ENCODE measurements at places on chromosomes 2 and 18.

GRCh38 chr2:204971206-204971907 lies 426.1 kb downstream of the PARD3B start:
- no peak for DNase-seq

DNA sequence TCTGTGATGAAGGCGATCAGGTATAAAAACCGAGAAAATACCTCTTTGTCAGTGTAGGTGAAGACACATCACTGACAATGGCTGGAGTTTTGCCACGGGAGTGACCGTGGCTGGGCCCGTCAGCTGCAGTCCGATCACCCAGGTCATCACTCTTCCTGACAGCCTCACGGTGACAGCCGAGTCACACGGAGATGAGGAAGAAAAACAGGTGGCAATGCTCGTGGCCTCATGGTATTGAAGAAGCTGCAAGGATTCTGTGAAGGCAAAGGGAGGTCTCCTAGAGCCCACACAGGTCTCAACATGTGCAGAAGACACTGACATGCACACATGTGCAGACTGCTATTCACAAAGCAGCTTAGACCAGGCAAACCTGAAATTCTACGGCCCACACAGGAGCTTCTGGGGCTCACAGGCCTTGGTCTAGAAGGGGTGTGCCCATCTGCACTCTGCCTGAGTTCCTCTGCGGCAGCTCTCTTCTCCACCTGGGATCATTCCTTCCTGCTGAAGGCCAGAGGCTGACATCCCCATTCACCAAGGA lies 7.4 kb downstream of the COPS9 start:
- no peak for DNase-seq

DNA sequence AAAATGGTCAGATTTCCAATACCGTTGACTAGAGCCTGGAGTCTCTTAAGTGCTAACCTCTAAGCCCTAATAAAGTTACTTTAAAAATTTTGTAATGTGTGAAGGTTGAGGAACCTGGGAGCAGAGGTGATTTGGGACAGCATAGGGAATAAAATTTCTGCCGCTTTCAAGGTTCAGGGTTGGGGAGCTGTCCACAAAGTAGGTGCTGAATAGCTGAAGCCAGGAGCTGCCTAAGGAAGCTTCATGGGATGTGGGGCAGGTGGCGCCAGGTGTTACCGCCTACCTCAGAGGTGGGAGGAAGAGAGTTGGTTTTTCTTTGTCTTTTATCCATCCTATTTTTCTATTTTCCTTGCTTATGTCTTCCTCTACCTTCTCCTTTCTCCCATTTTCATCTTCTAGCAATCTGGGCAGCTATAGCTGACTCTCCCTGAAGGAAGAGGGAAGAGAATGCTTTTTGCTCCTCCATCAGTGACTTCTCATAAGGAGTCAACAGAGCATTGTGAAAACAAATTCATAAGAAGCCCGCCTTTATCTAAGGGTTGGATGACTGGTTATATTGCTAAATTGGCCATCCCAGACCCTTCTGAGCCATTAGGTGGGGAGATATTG lies 178.7 kb downstream of the CLIP4 start:
- DNase-seq: no peak

- DNase-seq: no peak
These were observed 115.2 kb upstream of the FOSL2 start for GRCh38 chr2:28277466-28277865.

DNA sequence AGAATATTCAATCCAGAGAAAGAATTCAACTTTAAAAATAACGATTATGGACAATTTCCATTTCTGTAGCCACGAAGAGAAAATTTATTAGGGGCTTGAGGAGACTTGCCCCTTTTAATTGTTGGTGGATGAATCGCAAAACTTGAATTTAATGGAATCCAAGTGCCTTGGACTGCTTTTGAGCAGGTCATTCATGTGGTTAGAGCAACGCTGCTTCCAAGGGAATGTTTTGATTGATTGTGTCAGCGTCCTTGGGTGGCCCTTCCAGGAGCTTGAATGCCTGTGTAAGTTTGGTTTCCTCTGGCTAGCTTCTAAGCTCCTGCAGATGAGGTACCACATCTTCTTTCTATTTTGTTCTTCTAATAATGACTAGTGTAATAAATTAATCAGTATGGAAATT lies 213.4 kb downstream of the LTBP1 start:
- no peak for DNase-seq

DNA sequence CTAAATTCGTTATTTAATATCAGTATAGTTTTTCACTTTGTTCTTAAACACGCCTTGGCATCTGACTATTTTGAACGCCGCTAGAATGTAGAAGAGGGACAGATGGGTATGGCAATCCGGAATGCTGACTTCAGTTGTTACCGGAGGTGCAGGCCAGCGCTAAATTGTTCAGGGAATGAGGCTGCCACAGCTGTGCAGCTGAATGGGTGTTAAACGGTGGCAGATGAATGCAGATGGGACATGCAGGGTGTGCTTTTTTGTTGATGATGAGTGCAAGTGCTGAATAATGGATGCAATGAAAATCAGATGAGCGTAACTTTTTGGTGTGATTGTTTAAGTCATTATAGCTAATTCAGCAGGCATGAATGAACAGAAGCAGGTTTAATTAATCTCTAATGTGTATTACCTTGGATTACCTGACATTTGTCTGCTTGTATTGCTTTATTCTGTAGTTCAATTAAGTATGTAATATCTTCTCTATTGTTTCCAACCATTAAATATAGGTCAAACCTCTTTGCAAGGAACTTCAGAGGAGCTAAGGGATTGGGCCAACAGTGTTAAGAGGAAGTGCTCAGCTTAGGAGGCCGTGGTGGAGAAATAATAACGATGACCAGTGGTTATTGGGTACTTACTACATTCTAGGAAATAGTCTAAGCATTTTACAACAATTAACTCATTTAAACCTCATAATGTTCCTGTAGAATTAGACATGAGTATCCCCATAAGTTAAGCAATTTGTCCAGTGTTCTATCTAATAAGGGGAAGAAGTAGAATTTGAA lies 11.9 kb upstream of the CREG2 start:
- DNase-seq: no peak

DNA sequence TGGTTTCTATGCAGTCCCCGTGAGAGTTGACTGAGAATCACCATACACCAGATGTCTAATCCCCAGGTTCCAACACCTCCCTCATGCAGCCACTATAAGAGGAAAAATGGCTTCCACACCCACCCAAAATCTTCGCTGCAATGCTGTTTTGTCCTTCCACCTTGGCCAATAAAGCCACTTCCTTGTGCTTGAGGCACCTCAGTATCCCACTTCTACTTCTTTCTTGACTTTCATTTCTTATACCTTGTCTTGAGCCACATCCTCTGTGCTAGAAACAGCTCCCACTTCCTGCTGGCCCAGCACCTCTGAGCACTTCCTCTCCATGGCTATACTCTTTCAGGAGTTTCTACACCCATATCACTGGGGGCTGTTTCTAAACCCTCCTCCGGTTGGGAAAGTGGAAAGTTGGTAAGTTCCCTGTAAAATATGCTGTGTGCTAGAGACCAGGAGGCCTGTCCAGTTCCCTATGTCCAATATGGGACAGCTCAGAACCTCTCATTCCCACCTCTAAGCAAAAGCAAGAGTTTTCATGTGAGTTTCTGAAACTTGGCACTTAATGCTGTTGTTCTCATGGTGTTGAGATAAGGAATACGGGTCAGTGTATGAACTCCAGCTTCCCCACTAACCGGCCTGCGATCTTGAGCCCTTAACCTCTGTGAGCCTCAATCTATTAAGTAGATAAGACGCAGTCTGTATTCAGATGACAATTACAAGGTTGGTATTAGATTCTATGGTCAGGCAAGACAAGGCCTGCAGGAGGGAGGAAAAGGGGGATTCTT lies 209.1 kb upstream of the ID2 start:
- no peak for DNase-seq

DNA sequence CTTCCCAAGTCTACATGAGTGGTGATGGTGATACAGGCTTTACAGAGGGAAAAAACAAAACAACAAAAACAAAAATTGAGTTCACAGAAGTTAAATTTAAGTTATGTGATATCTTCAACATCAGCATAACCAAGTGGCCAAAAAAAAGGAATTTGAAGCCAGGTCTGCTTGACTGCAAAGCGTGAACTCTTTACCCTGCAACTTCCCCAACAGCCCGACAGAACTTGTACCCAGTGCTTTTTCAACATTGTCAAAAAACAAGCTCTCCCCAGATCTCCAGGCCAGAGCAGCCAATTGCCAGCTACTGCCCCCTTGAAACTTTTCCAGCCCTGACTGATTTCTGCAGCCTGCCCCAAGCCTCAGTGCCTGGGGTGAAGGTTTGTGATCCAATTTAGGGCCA lies 76.7 kb downstream of the RNF144A start:
- no peak for DNase-seq

- no peak for DNase-seq
These were observed 11.3 kb downstream of the ABHD3 start for GRCh38 chr18:21693322-21693721.

GRCh38 chr2:172674034-172674967 lies 61.3 kb upstream of the RAPGEF4 start:
- DNase-seq: no peak

GRCh38 chr18:3114451-3114850 lies 101.5 kb upstream of the LPIN2 start:
- no peak for DNase-seq

GRCh38 chr2:203707530-203707929 lies 1.1 kb downstream of the CD28 start:
- DNase-seq: no peak

DNA sequence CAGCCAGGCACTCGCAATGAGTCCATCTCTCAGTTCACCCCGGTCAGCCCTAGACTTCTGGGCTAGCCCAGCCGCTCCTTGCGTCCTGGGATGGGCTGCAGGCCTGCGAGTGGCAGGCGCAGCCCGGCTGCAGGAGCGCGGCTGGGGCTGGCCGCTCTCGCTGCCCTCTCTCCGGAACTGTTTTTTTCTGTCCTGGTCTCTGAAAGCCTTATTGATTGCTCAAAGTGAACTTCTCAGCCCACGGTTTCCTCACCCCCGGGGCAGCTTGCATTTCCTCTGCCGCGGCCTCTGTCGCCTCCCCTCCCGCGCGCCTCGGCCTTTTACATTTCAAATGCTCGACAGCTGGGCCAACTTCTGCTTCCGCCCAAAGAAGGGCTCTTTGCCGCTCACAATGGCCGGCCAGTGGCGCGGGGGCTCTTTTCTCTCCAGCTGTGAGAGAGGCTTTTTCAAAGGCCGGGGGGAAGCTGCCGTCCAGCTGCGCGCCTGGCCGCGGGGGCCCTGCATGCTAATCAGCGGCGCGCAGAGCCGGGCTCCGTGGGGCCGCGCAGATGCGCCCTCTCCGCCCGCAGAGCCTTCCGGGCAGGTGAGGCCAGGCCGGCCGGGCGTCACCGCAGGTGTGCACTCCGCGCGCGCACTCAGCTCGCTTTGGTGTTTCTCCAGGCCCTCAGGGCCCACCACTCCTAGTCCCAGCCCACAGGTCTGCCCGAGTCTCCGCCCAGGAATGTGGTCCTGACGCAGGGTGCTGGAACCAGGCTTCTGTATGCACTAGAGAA lies 513.8 kb downstream of the RNF144A start:
- DNase-seq: no peak

- no peak for DNase-seq
These were observed 42.1 kb downstream of the RRM2 start for GRCh38 chr2:10164601-10165000.

- no peak for DNase-seq
These were observed 37.9 kb downstream of the CDH20 start for GRCh38 chr18:61371111-61371510.

- DNase-seq: no peak
These were observed 36.6 kb upstream of the VIT start for GRCh38 chr2:36659872-36660312.

- no peak for DNase-seq
These were observed 160.2 kb downstream of the NCK2 start for GRCh38 chr2:105904938-105905337.

- DNase-seq: no peak
These were observed 22.1 kb downstream of the TGFA start for GRCh38 chr2:70531419-70532086.

GRCh38 chr18:75168619-75169018 lies 40.3 kb downstream of the PTGR3 start:
- DNase-seq: no peak

GRCh38 chr2:196592331-196592910 lies 47.1 kb upstream of the CCDC150 start:
- no peak for DNase-seq

GRCh38 chr2:236972491-236973342 lies 113.0 kb upstream of the COPS8 start:
- no peak for DNase-seq

- no peak for DNase-seq
These were observed 49.9 kb downstream of the CD8B2 start for GRCh38 chr2:106537047-106537446.

DNA sequence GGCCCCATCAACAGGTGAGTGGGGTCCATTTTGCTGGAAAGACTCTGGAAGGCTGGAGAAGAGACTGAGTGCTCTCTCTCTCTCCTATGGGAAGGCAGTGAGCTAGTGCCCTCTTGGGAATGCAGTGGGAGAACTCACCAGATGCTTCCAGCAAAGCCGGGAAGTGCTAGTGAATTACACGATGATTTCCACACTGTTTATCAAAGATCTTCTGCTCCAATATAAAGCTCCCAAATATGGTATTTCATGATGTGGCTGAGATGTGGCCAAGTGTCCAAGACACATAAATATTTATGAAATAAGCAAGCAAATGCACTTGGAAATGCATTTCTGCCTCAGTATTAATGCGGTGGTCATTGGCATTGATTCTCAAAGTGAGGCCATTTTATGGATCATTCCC lies 135.9 kb downstream of the VAPA start:
- DNase-seq: no peak

- no peak for DNase-seq
These were observed 81.9 kb downstream of the IKZF2 start for GRCh38 chr2:213069531-213069930.

DNA sequence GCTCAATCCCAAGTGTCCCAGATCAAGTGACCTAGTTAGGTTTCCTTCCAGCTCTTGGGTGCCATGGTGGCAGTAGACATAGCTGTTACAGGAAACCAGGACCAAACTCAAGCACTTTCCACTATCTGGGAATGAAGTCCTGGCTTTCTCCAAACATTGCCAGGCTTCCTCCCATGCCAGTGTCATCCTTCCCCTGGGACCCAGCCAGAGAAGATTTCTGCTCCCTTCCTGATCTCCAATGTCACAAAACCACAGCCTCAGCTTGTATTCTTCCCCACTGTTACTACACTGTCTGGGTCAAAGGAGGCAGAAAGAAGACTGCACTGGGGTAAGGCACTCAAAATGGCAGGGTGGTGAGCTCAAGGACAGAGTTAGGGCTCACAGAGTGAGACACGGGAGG lies 347.1 kb downstream of the TNS1 start:
- no peak for DNase-seq

DNA sequence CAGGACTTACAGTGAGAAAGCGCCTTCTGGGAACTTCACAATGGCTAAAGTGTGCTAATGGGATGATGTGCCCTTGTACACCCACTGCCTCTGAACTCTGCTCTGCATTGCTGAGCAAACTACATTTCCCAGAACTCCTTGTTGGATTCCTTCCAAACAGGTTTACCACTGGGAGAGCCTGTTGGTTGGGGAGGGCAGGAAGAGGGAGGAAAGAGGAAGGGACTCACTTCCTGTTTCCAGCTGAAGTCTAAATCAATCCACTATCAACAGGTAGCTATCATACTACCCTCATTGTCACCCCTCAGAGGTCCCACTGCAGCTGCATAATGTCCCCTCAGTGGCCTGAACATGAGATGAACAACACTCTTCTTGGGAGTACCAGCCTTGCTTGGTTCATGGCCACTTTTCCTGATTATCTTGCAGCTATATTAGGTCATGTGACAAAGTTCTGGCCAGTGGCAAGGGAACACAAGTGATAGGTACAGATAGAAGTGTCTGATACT lies 109.7 kb downstream of the MSH2 start:
- DNase-seq: no peak

- DNase-seq: no peak
These were observed 262.7 kb upstream of the EPAS1 start for GRCh38 chr2:46034535-46034934.

- DNase-seq: no peak
These were observed 28.3 kb downstream of the PKP4 start for GRCh38 chr2:158484892-158485556.
